ENCODE measurements at places on chromosomes 11 and 22.

DNA sequence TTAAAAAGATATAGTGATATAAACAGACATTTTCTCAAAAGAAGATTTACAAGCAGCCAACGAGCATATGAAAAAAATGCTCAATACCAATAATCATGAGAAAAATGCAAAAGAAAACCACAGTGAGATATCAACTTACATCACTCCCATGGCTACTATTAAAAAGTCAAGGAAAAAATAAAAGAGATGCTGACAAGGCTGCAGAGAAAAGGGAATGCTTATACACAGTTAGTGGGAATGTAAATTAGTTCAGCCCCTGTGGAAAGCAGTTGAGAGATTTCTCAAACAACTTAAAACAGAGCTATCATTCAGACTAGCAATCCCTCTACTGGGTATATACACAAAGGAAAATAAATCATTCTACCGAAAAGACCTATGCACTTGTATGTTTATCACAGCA, 97.1 kb upstream of the CARD18 start:
- DNase-seq = no peak

GRCh38 chr11:19279451-19279850, 38.7 kb upstream of the E2F8 start:
- DNase-seq = no peak

DNA sequence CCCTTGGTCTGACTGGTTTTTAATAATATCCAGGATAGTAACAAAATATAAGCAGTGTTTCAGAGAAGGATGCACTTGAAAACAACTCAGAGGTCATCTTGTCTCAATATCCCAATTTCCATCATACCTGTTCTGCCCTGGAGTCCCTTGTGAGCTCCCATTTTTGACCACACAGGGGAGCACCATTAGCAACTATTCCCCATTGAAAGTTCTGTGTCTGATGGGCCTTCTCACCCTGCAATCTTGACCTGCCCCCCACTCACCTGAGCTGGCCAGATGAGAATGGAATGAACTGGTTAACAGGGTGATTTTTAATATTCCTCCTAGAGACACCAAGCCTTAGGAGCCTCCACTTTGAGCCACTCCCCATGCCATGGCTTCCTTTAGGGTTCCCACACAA, 3.8 kb upstream of the CAPN5 start:
- no peak for DNase-seq

GRCh38 chr11:48025984-48026340, 45.6 kb downstream of the PTPRJ start:
- DNase-seq = no peak

DNA sequence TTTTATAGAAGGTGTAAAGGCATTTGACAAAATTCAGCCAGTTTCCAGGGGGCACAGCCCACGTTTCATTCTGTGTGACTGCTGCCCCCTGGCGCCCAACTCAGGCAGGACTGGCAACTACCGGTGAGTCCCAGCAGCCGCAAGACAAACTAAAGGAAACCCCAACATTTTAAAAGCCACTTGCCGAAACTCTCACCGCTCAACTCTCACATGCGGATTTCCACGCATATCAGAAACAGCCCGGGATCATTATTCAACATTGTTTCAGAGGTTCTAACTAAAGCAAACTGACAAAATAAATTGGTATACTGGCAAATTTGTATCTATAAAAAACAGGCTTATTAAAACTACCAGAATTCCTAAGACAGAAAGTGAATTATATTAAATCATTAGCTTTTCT, 48.2 kb downstream of the MORC2 start:
- peak; percentile 29 for DNase-seq

- DNase-seq = no peak
Observed at GRCh38 chr22:17241576-17242330, 22.5 kb upstream of the ADA2 start.

GRCh38 chr11:132586801-132587200, 945.5 kb downstream of the OPCML start:
- DNase-seq = no peak

- DNase-seq = no peak
Observed at GRCh38 chr11:82930229-82930628, 28.7 kb downstream of the DDIAS start.

DNA sequence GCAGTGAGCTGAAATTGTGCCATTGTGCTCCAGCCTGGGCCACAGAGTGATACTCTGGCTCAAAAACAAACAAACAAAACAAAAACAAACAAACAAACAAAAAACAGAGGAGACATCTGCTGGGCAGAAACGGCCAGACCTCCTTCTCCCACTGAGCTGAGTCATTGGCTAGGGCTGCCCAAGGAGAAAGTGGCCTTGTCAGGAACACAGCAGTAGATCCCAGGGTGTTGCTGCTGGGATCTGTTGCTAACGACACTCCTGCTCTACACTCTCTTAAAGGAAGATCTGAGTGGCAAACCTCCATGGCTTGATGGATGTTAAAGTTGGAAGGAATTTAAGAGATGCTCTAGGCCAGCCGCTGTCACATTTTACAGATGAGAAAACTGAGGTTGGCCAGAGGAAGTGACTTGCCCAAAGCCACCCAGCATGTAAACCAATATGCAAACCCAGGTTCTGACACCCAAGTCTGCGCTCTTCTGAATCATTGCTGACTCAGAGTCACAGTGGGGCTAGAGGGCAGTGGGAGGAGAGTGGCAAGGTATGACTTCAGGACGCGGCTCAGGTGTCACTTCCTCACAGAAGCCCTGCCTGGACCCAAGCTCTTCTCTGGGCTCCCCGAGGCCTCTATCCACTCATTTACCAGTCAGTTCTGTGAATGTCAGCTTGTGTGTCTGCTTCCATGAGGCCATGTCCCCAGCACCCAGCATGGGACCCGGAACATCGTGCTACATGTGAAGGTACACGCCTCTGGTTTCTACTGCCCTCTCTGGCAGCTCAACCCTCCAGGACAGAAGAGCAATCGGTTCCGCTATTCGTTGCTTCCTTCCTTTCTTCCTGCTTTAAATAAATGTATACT, 11.3 kb upstream of the GDPD5 start:
- no peak for DNase-seq

DNA sequence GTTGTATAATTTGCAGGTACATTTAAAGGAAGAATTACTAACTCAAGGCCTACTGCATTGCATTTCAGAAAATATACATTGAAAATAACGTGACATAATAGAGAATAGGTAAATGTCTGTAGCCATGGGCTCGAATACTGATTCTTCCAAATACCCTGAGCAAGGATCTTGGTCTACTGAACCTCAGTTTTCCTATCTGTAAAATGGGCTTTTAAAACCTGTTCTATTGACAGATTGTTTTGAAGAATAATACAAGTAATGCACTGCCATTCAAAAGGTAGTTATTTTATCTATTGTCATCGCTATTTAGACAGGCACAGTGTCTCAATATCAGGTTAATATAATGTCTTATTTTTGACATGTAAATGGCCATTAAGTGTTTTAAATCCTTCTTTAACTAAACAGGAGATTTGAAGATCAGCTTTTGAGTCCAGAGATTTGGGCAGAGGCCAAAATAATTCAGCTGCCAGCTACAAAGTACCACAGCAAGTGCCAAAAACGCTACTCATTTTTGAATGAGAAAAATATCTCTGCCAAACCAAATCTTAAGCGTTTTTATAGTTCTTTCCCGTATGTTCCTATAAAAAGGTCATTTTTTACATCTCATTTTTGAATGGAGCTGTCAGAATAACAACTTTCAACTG, 56.7 kb downstream of the CTSC start:
- no peak for DNase-seq

- no peak for DNase-seq
Observed at GRCh38 chr11:114075891-114076441, 16.5 kb downstream of the ZBTB16 start.

DNA sequence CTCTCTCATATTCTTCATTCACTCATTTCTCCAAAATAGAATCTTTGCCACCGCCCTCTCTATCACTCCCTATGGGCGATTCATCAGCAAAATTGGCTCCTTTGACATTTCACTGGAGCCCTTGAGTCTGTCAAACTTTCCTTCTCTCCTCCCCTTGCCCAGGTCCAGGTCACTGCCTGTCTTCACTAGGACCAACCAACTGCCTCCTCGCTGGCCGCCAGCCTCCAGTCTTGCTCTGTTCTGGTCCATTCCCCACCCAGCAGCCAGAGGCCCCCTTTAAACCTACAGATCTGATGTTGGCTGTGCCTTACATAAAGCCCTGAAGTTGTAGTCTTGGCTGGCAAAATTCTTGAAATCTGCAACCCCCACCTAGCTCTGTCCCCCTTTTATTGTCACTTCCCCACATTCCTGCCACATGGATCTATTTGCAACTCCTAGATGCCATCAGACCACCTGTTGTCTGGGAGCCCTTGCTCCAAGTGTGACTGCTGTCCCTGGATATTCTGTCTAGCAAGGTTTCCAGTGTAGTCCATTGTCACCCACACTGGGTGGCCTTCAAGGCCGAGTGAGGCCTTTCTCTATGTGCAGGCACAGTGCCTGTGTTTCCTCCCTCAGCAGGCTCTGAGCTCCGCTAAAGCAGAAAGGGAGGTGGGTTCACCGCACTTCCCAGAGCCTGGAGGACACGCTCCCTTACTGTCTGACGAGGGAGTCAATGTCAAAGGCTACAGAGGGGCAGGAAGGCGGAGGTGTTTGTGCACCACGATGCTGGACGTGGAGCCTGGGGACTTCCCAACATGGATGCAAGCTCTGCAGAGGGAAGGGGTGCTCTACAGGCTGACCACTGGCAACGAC, 25.5 kb downstream of the MYEOV start:
- no peak for DNase-seq

- DNase-seq = no peak
Observed at GRCh38 chr22:25869771-25870170, 127.8 kb downstream of the MYO18B start.

- no peak for DNase-seq
Observed at GRCh38 chr11:67408437-67409200, 4.7 kb downstream of the TBC1D10C start.

DNA sequence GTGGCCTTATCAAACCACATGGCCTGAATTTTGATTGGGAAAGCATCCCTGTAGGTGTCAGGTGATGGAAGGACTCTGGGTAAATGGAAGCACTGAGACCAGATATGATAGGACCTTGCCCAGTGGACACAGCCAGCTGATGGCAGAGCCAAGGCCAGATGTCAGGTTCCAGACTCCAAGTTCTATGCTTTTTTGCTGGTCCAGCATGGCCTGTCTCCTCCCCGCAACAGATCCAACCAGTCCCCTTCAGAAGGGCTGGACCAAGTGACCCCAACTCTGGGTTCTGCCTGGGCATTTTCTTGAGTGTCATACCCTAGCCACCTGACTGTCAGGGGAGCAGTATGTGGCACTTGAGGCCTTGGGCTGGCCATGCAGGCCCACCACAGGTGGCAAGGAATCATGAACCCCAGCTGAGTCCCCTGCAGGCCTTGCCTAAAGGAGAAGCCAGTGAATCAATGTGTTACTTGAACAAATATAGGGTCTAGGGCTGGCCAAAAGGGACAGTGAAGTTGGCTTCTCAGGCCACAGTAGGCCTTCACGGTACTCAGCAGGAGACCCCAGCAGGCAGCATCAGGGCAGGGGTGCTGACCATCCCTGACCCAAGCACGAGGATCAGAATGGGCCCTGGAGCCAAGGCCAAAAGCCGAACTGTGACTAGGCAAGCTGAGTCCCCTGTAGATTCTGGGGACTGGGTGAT, 27.1 kb downstream of the KCNQ1OT1 start:
- DNase-seq = no peak

DNA sequence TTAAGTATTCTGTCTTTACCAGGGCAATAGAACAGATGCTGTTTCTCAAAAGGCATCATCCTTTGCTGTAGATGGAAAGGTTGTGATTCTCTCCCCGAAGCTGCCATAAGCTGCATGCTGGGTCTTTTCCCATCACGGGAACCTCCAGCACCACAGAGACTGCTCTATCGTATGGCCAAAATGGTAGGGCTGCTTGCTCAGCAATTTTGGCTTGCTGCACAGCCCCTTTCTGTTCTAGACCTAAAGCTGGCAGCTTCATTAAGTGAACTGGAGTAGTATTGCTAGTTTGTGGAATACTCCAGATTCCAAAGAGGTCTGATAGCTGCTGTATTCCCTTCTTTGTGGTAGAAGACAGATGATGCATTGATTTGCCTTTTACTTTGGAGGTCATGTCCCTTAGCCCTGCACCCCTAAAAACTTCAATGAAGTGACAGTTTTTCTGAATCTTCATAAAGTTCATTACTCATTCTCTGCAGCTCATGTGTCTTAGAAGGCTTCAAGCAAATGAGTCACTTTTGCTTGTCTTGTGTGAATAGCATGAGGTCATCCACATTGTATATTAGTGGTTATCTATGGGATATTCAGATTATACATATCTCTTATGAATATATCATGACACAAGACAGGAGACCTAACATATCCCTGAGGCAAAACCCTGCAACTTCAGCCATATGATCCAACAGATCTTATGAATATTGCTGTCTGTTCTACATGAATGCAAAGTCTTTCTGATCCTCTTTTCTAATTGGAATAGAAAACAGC, 245.3 kb downstream of the FAM76B start:
- no peak for DNase-seq
